ENCODE measurements at places on chromosomes 5 and 9. TPM values are rescaled to one million over a fixed set of nuclear protein-coding genes. Genes with fewer than 3 reads are reported as not detected.

The CNOT6 gene
- 26.4 TPM for total RNA-seq

The LHX3 gene
- not detected for total RNA-seq

GRCh38 chr5:42604171-42604711 is 152.4 kb upstream of the CCDC152 start:
- no peak for DNase-seq

DNA sequence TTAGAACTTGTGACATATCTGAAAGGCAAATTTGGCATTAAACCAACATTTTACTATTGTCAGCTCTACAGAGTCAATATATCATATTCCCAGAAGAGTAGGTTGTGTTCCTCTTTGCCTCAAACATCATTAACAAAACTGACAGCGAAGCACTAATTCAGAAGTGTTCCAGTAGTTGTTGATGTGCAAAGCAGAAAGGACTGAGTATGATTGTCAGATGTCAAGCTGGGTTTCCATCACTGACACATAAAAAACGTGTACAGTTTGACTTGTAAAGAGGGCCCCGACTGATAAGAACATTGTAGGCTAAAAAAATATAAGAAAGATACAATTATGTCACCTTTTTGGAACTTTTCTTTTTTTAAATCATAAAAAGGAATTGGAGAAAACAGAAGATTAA is 101.5 kb upstream of the ZNF608 start:
- no peak for DNase-seq

DNA sequence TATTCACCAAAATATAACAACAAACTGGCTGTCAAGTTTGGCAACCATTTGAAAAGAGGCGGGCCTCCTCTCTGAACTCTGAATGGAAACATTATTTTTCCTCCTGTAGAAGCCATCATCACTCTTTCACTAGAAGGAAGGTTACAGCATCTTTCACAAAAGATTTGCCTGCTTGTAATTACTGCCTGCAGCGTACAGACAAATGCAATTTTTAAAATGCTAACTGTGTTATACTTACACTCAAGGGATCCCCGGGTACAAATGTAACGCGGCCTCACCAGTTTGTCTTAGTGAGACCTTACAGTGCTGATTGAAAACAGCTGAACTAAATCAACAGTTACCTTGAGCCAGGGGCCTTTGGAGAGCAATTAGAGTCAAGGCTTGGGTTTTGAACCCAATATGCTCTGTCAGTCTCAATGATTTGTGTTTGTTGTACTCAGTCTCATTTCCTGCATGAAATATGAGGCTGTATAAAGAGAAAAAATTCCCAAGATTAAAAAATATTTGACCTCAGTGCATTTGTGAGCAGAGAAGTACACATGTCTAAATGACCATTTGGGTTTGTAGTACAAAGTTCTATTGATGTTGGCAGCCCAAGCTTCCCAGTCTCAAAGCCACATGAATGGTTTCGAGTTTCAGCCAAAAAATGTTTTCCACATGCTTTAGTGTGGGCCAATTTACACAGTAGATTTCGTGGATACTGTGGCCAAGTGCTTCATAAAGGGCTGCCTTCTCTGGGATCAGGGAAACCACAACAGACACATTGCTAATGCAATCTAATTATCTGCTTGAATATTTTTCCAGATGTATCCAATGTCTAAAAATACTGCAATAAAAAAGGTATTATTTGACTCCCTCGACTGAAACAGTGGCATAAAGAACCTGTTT is 500.0 kb downstream of the SPATA31D1 start:
- no peak for DNase-seq

DNA sequence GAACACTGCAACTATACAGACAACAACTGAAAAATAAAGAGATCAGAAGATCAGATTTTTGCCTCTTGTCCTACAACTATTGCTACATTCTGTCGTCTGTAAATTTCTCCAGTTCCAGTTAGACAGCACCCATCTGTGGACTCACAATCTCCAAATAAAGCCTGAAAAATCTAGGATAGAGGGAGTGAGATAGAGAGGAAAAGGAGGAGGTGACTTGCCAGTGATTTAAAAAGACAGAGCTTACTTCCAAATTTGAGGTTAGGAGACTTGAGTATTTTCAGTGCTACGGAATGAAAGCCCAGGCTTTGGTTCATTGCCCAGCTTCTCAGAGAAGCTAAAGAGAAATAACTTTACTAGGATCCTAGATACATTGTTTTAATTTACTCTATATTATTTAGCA is 63.6 kb downstream of the PTCD2 start:
- DNase-seq = no peak

DNA sequence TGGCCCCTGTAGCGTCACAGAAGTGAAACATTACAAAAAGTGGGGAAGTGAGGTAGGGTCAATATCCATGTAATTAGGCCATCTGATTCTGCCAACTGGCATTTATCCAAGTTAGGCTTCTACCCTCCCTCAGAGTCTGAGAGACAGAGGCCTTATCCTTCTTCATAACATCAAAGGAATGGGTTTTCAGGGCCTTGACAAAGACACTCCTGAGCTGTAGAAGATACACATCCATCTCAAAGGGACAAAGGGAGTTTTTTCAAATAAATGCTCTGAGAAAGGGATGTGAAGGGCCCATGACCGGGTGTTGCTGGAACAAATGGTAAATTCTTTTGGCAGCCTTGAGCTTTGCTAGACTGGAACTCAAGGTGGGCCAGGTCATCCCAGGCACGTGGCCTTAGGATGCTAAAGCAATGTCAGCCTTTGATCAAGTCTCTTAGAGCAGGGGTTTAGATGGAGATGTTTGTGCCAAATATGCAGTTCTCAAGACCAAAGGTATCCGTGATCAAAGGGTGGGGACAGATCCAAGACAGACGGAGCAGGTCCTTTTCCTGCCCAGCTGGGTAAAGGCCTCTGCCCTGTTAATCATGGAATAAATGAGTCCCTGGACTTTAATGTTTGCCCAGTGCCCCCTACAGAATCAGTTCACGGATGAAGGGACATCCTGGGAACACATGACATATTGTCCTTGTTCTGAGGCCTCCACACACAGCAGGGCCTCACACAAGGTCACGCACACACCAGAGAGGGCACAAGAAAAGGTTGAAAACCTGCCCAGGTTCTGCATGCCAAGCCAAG is 10.0 kb upstream of the FAM169A start:
- no peak for DNase-seq

GRCh38 chr5:35543408-35543807 is 74.3 kb upstream of the SPEF2 start:
- DNase-seq = no peak

Measured in esophagus muscularis mucosa (tissue), 4 donors.